ENCODE measurements at places on chromosomes 5 and 9.
A peak's percentile ranks its signal among the peaks of the same experiment; 100 is the strongest.

GRCh38 chr5:110150199-110150598 is 460.5 kb downstream of the MAN2A1 start:
- no peak for DNase-seq

DNA sequence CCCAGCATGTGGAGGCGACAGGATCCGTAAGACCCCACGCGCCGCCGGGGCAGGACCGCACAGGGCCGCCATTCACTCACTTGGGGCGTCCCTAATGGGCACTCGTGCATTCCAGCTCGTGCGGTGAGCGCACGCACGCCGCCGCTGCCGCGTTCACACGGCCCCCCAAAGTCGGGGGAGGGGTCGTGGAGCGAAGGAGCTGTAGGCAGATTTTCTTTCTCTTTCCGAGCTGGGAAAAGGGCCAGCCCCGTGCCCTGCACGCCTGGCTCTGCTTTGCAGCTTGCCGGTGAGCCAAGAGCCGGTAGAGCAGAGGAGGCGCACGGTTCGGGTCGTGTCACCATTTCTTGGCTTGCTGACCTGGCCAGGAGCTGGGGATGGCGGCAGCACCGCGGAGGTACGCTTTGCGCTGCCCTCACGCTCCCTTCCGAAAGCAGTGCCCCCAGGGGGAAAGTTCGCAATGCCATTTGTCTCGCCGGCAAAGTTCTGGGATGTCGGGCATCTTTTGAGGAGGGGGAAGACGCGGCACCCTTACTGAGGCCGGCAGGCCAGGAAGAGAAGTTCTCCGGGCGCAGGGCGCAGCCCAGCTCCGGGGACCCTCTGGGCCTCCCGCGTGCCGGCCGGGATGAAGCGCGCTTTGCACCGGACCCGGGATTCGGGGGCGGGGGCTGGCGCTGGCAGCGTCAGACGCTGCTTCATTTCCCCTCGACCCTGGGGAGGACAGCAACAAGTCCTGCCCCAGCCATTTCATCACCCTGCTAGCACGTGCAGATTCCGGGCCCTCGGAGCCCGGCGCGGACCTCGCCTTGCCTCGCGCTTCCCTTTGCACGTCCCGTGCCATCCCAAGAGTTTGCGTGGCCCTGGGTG is 898 bp downstream of the STC2 start:
- no peak for DNase-seq

DNA sequence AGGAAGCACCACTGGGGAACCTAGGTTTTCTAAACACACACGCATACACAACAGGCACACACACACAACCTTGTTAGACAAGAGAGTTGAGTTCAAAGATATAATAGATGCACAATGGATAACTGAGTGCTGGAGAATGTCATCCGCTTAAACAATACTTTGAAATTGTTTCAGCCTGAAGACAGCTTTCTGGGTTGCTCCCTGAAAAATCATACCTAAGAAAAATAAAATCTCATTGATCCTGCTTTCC is 126.1 kb downstream of the TMEM161B start:
- DNase-seq, result no peak

- no peak for DNase-seq
Observed at GRCh38 chr5:14590949-14591348, 9.4 kb downstream of the OTULINL start.

DNA sequence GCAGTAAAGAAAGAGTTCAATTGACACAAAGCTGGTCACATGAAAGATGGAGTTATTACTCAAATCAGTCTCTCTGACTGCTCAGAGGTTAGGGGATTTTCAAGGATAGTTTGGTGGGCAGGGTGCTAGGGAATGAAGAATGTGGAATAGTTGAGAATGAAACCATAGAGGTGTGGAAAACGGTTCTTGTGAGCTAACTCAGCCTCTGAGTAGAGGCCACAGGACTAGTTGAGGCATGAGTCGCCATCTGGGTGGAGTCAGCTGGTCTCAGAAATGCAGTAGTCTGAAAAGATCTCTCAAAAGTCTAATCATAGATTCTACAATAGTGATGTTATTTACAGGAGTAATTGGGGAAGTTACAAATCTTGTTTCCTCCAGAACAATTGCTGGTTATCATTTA is 178.9 kb upstream of the SPEF2 start:
- DNase-seq, result no peak

DNA sequence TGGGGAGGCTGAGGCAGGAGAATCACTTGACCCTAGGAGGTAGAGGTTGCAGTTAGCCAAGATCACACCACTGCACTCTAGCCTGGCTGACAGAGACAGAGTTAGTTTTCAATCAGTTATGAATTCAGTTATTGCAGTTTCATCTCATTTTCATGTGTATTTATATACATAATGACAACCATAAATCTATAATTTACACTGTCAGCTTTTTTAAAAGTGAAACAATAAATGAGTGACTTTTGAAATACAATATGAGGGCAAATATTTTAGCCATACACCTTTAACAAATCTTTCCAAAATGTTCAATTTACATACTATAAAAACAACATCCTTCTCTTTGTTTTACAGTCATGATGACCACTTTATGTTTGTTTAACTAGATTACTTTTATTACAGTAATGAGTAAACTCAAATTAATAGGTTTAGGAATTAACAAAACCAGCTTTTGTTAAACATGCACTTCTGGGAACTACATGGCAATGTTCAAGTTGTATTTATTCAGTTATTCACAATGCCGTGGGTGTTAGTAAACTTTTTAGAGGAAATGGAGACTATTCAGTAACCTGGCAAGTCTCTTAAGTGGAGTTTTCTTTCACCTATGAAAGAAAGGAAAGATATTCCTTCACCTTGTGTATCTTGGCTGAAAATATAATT is 12.7 kb downstream of the TYRP1 start:
- no peak for DNase-seq

GRCh38 chr5:108437425-108437824 is 55.5 kb upstream of the FBXL17 start:
- DNase-seq, result no peak

DNA sequence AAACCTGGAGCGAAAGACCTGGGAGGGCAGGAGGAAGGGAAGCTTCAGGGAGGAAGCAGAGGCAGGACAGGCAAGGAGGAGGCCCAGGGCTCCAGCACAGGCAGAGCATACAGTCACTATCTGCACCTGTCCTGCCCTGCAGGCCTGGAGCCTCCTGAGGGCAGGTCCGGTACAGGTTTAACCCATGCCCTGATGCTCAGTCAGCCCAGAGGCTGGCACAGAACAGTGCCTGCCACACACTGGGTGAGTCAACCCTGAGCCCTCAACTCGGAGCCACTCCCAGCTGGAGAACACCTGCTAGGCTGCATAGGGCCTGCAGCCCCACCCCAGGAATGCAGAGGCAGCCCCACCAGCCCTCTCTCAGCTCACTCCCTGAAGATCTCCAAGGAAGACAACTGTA is 161.5 kb upstream of the PHYKPL start:
- DNase-seq, result no peak

DNA sequence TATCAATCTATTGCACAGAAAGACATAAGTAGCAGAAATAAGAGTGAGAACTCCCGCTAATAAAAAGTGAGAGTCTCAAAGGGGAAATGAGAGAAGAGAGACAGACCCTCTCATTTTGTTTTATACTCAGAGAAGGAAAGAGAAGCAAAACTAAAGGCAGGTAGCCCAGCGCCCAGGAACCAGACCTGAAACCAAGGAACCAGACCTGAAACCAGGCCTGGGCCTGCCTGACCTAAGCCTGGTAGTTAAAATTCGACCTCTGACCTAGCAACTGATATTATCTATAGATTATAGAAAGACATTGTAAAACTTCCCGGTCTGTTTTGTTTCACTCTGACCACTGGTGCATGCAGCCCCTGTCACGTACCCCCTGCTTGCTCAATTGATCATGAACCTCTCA is 134.5 kb upstream of the SEMA6A start:
- DNase-seq, result no peak

DNA sequence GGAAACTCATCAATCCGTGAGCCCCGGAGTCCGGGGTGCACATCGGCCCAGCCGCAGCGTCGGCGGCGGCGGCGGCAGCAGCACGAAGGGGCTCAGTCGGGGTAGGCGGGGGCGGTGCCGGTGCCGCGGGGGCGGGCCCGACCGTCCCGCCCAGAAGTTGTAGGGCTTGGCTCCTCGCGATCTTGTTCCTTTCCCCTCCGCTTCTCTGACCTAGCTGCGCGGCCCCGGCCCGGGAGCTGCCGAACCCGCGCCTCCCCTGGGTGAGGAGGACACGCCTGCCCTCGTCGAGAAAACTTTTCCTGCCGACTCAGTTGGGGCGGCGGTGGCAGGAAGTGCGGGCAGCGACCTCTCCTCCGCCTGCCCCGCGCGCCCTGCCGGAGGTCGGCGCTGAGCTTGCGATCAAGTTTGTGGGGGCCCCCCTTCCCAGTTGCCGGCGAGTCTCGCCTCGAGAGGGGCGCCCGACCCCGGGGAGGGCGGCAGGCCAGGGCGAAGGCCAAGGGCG is at the start of gene MAN2A1:
MAN2A1 (plus strand) TSS at position 188 of the 502 bp plus-strand sequence. CDS start 491 bp downstream, outside the sequence.
- DNase-seq, result peak; percentile 90

DNA sequence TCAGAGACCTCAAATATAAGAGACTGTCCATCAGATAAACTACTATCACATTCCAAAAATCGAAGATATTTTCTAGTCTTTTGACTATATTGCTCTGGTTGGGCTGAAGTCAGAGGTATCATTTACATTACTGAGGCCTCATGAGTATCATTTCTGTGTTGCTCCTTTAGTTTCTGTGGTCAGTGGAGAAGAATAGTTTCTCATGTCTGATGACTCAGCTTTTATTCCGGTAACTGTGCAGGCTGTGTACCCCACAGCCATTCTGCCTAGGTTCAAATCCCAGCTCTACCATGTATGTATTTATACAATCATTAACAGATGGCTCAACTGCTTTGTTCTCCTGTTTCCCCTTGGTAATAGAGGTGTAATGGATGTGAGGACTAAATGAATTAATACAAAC is 179.3 kb downstream of the ALDH1A1 start:
- DNase-seq, result no peak

GRCh38 chr5:102778478-102778877 is 23.4 kb downstream of the PAM start:
- no peak for DNase-seq

GRCh38 chr5:6572086-6572824 is 60.6 kb downstream of the NSUN2 start:
- no peak for DNase-seq

GRCh38 chr5:15722305-15722704 is 222.3 kb downstream of the FBXL7 start:
- no peak for DNase-seq
